ENCODE measurements at places on chromosomes 16 and 17.

GRCh38 chr17:48816438-48816773 is 623 bp downstream of the TTLL6 start:
- DNase-seq = no peak

GRCh38 chr16:522320-523096 is 5.0 kb upstream of the CAPN15 start:
- DNase-seq = no peak

DNA sequence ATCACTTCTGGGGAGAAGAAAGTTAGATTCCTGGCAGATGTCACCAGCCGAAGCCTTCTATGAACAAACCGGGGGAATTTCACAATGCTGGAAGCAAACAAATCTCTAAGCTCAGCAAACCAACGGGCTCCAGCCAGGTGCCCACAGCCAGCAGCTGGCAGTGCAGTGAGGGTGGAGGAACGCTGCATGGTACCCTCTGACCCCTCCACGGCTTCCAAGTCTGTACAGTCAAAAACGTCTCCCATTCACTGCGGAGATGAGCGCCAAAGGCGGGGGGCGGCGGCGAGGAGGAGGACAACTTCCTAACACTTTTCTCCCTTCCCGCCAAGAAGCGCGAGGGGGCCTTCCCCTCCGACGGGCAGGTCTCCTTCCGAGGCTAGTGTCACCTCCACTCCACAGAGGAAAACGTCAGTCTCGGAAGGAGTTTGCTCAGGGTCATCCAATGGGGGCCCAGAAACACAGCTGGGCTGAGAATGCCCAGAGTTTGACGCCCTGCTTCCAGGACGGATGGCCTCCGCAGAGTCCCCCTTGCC is 924 bp downstream of the ZNF598 start:
- DNase-seq = no peak

- no peak for DNase-seq
These were observed 26.0 kb downstream of the CLEC3A start for GRCh38 chr16:78048319-78048718.

- DNase-seq = no peak
These were observed 673.0 kb upstream of the CA10 start for GRCh38 chr17:52831536-52831935.

DNA sequence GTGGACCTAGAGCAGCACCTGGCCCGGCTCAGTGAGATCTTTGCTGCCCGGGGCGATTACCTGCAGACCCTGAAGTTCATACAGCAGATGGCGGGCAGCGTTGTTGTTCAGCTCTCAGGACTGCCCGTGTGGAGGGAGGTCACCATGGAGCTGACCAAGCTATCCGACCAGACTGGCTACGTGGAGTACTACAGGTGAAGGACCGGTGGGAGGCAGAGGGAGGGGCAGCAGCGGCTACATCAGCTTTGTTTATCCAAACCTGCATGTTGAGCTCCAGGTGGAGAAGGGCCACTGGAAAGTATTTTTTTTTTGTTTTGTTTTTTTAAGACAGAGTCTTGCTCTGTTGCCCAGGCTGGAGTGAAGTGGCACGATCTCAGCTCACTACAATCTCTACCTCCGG is 23.9 kb downstream of the TTYH2 start:
- no peak for DNase-seq

DNA sequence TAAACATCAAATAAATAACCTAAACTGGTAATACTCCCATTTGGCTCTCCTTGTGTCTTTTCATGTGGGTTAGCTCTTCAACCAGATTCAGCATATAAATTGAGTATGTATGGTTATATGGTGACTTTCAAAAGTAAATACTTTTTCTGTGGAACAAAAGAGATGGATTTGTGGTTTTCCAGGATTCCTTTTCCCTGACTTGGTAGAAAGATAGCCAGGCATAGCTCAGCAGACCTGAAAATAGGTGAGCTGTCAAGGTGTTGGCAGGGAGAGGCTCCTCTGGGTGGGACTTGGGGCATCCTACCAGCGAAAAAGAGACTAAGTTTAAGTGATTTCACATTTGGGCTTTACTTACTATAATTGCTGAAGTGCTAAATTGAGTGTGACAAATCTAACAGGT is 80.3 kb downstream of the FTO start:
- DNase-seq = peak; percentile 50

DNA sequence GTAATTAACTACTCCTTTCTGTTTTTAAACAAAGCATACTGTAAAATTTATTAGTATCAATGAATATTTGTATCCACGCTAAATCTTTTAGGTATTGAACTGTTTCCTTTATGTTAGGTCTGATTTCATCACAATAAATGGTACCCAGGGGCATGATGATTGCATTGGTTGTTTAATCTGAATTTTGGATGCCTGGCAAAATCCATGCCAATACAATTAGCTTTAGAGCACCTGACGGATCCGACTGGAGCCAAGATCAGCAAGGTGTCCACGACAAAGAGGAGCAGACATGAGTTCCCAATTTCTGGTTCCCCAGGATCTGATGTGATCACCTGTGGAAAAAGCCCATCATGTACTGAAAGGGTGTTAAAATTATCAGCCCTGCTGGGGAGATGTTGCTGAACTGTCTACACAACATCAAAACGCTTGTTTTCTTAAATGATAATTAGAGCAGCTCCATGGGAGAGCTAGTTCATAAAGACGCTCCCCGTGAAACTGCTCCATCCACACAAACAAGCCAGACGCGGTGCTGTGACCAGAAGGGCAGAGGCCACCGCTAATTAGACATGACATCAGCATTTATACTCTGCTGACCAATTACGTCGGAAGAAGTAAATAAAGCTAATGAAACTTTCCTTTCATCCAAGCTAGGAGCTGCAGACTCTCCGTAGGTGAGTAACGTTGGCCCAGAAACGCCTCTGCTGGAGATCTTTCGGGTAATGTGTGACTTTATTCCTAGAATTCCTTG is 151.7 kb downstream of the CPPED1 start:
- no peak for DNase-seq

DNA sequence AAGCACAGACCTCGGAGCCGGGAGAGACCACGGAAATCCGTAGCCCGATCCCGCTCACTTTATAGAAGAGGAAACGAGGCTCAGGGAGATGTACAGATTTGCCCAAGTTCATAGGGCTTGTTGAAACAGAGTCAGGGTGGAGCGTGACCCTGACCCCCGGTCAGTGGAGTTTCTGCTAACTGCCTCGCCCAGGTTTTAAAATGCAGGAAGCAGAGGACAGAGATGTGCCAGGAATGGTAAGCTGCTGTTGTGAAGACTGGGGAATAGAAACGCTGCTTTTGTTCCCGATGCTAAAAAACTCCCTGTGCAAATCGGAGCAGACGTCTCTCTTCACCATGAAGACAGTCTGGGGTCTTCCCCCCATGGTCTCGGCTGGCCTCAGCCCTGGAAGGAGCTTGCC is 403.0 kb downstream of the SEC14L1 start:
- no peak for DNase-seq

- no peak for DNase-seq
These were observed 26.3 kb downstream of the AMFR start for GRCh38 chr16:56399047-56399446.

DNA sequence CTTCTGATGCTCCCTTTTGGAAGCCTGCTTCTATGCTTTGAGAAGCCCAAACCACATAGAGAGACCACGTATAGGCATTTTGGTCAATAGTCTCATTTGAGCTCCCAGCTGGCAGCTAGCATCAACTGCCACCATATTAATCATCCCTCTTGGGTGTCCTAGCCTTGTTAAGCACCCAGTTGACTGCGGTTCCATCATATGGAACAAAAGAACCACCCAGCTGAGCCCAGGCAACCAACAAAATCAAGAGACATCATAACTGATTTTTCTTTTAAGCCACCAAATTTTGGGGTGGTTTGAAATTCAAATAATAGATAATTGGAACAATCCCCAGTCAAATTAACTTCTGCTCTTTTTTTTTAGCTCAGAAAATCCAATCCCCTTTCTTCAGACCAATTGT is 53.9 kb downstream of the HS3ST3B1 start:
- no peak for DNase-seq

DNA sequence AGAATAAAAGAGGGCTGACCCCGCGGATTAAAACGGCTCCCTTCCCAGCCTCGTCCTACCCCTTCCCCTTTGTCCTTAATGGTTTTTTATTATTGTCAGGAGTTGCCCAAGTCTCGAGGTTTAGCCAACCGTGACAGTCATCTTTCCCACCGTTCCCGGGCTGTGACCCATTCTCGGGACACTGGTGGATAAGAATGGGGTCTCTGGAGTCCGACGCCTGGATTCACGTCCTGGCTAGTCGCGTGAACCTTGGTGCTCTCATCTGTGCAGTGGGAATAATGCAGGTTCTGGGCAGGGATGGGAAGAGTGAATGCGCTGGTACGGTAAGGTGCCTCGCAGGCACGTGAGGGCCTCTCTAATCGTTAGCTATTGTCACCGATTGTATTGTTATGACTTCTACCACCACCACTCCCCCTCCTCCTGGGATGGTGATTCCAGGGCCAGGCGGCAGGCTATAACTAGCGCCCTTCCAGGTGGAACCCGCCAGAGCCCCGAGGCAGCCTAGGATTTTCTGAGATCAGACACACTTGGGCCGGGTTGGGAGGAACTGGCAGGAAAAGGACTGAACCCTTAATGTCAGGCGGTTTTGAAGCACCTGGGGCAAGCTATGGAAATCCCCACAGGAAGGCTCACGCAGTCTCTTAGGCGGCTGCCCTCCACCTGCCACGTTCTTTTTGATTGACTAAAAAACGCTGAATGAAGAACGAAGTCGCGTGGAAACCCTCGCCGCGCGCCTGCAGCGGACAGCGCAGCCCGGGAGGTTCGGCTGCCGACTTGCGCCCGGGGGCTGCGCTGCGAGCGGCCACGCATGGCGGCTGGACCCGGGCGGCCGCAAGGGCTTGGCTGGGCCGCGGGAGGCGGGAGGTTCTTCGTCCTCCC is 2.7 kb downstream of the HS3ST3B1 start:
- no peak for DNase-seq

DNA sequence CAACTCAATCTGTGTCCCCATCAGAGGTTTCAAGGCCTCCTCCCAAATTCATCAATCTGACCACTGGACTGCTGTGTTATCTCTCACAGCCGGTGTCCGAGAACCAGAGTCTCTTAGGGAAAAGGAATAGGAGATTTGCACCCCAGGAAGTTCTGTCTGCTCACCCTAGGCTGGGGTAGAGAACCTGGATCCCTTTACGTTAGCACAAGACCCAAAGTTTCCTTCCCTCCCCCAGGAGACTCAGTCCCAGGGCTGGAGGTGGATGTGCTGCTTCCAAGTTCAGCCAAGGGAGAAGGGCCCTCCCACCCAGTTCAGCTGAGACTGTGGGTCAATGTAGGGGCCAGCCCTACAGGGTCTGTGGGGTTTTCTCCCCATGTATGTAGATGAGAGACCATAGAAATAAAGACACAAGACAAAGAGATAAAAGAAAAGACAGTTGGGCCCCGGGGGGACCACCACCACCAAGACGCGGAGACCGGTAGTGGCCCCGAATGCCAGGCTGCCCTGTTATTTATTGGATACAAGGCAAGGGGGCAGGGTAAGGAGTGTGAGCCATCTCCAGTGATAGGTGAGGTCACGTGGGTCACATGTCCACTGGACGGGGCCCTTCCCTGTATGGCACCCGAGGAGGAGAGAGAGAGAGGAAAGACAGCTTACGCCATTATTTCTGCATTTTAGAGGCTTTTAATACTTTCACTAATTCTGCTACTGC is 22.7 kb upstream of the OR1F1 start:
- DNase-seq = no peak

- DNase-seq = no peak
These were observed 16.2 kb upstream of the PHF12 start for GRCh38 chr17:28967221-28968135.

DNA sequence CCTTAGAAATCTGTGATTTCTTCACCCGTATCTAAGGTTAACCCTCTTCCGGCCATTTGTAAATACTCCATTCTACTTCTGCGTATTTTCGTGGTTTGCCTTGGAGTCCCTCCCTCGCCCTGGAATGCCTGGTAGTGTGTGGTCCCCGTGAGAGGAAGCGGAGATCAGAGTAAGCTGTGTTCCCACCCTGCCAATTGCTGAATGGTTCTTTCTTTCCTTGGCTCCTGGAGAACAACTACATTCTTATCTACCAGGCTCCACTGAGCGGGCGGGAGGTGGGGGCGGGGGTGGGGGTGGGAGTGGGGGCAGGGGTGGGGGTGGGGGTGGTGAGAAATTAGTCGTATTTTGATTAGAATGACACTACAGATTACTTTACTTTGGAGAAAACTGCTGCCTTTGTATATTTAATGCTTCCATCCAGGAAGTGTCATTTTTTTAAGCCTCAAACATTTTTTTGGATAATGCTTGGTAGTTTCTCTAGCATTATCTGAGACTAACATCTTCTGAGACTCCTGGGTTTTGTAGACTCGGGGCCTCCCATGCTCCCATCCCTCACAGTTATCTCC is 20.9 kb upstream of the FASN start:
- DNase-seq = no peak

DNA sequence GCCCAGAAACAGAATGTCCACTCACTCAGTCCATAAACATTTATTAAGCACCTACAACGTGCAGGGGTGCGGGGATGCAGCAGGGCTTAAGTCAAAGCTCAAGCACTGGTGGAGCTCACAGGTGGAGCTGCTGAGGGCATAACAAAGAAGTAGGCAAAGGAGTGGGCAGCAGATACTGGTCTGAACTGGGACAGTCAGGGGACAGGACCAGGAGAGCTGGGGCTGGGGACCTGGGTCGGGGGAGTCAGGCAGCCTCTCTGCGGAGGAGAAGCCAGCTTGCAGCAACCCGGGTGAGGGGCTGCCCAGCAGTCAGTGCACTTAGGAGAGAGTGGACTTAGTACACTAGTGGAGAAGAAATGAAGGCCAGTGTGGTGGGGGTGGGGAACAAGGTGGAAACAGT is 10.0 kb upstream of the TNFRSF13B start:
- DNase-seq = no peak

GRCh38 chr17:43906951-43907424 is 348 bp downstream of the MPP2 start:
- no peak for DNase-seq

DNA sequence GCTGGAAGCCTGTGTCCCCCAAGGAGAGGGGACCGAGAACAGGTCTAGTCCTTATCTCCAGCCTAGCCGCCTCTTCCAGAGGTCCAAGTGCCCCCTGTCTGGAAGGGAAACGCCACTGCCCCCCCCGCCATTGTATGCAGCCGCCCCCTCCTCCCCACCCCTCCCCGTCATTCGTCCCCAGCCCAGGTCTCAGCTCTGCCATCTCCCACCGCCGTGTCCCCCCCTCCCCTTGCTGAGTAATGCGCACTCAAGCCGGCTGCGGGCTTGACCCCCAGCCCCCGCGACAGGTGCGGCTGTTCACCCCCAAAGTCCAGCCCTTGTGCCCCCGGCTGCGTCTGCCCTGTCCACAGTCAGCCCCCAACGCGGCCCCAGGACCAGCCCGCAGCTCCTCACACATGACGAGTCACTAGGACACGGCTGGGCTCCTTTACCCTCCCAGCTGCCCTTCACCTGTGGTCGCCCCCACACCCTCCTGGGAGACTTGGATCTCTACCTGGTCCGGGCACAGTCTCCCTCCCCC is 622 bp downstream of the GPRC5B start:
- no peak for DNase-seq
